ENCODE measurements at places on chromosomes 13 and 19. TPM values are rescaled to one million over a fixed set of nuclear protein-coding genes. Genes with fewer than 3 reads are reported as not detected.

GRCh38 chr19:658916-659839, 3.8 kb downstream of the RNF126 start:
- DNase-seq, result peak; percentile 47

GRCh38 chr13:74709226-74709625, 575.0 kb upstream of the KLF12 start:
- DNase-seq, result no peak

The VSTM2B gene
- total RNA-seq, result not detected

DNA sequence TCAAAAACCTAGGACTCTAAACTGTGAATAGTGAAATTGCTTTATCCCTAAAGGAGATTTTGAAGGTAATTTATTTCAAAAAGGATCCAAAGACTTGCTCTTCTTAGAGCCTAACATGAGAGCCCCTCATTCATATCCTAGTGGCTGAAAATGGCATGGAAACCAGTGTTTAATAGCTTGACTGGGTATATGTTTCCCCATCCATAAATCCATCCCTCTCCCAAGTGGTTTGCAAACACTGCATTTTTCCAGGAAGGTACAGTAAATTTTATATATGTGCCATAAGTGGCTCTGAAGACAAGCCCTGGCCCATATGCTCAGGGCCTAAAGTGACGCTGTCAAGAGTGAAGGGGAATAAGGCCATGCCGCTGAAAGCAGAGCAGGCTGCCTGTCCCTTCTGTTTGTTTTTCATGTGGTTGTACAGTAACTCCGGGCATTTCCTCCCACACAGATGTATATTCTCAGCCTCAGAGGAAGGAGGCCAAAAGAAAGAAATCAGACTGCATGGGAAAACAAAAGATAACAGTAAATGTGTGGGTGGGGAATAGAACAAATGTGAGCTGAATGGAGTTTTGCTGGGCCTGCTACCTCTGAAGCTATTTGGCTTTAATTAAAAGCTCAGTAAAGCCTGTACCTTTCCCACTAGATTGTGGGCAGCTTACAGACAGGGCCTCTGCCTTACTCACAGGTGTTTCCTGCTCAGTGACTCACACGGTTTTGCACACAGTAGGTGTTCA, 181.9 kb downstream of the PCDH9 start:
- DNase-seq, result peak; percentile 84

- no peak for DNase-seq
These were observed 129.9 kb downstream of the GGACT start for GRCh38 chr13:100458673-100459072.

GRCh38 chr13:68375004-68375403, 1144.9 kb upstream of the PCDH9 start:
- DNase-seq, result no peak

Data from fibroblast of the aortic adventitia (primary cell).